ENCODE measurements at places on chromosomes 16 and 17.

DNA sequence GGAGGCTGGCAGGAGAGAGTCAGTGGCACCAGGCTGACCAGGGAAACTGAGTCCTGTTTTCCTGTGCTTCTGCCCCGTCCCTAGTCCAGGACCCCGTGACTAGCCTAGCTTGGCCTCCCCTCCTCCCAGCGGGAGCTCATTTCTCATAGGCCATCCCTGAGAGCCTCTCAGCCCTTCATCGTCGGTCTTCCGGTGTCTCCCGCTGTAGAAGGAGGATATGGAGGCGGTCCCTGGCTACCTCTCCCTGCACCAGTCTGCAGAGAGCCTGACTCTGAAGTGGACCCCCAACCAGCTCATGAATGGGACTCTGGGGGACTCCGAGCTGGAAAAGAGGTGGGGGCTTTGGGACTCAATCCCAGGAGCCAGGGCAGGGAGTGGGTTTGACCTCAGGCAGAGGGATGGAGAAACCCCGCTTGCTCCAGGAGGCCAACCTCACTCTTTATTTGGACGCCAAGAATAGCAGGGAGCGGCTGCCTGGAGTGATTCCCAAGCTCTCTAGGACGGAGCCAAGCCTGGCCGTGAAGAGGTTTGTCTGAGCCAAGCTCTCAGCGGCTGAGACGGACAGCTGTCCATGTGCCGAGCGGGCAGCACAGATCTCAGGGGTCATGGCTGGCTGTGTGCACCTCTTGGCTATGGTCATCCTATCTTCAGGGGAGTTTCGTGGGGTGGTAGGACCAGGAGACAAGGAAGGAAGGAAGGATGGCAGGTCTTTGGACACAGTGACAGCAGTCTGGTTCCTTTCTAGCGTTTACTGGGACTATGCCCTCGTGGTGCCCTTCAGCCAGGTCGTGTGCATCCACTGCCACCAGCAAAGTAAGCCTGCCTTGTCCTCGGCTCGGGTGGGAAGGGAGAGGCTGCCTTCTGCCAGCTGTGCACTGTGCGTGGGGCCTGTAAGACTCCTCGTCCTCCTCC is 26.8 kb downstream of the SGSM2 start:
- DNase-seq, result no peak

DNA sequence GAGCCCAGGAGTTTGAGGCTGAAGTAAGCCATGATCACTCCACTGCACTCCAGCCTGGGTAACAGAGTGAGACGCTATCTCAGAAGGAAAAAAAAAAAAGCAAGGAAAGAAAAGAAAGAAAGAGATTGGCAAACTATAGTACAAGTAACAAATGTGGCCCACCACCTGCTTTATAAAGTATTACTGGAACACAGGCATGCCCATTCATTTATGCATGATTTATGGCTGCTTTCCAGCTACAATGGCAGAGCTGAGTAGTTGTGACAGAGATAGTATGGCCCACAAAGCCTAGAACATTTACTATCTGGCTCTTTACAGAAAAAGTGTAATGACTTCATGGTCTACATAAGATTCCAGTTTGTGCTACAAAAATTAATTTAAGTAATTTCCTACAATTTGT is 23.6 kb downstream of the C16orf87 start:
- no peak for DNase-seq

DNA sequence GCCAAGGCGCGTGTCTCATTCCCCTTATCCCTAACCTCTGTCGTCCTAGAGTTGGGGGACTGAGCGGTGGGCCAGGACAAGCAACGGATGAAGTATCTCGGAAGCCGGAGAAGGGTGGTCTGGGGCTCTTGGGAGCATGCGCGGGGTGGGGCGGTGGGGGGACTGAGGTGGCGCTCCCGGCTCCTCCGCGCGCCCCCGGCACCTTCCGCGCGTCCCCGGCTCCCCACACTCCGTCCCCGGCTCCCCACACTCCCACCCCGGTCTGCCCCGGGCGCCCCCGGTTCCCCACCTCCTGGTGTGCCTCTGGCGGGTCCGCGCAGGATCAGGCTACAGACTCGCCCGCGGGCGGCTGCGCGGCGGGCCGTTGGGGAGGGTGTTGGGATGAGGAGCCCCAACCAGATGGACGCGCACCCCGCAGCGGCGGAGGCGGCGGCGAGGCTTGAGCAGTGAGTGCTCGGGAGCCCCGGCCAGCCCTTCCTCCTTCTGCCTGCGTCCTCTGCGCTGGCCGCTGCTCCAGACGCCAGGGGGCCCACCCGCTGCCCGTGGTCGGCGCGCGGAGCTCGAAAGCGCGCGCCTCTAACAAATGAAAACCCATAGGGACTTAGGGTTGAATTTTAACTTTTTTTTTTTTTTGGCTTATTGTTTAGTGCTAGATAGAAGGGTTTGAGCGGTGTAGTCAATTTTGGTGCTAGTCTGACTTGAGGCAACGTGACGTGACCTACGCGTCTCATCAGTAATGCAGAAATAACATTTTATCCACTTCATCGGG is 5.6 kb upstream of the CRYM start:
- peak; percentile 50 for DNase-seq

GRCh38 chr17:64573214-64573613 is 66.4 kb downstream of the CEP95 start:
- DNase-seq, result no peak

DNA sequence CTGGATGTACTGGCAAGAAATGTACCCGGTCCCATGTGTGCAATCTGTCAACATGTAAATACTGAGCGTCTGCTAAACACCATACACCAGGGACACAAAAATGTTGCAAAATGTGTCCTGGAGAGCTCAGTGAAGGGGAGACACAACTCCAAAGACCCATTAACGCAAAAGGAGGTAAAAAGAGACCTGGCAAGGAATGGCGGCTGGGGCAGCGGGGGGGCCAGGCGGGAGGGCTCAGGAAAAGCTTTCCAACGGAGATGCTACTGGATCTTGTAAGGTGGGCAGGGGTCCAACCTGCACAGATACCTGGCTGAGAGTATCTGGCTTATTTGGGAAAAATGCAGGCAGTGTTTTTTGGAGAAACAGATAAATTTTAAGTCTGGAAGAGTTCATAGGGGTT is 40.7 kb downstream of the ADCY9 start:
- no peak for DNase-seq

DNA sequence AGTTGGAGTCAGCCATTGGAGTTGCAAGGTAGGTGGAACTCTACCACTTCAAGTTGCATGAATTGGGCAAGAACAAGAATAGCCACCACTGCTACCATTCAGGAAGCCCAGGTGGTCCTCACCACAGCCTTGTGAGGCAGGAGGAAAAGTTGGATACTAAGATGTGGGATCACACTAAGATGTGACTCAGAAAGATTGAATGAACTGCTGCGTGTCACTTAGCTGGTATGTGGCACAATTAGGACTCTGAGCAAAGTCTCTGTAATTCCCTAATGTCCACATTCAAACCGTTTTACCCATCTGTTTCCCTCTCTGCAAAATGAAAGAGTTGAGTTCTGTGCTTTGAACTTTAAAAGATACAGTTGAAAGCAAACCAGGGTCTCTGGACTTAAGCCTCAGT is 44.7 kb upstream of the HS3ST3A1 start:
- no peak for DNase-seq

- no peak for DNase-seq
These were observed 33.2 kb downstream of the TUBD1 start for GRCh38 chr17:59859444-59860025.

GRCh38 chr16:20291208-20292206 is 35.8 kb downstream of the GP2 start:
- DNase-seq, result no peak

- no peak for DNase-seq
These were observed 414.4 kb downstream of the SHISA9 start for GRCh38 chr16:13315642-13316427.

GRCh38 chr16:11372829-11373306 is 27.6 kb downstream of the RMI2 start:
- peak; percentile 37 for DNase-seq

DNA sequence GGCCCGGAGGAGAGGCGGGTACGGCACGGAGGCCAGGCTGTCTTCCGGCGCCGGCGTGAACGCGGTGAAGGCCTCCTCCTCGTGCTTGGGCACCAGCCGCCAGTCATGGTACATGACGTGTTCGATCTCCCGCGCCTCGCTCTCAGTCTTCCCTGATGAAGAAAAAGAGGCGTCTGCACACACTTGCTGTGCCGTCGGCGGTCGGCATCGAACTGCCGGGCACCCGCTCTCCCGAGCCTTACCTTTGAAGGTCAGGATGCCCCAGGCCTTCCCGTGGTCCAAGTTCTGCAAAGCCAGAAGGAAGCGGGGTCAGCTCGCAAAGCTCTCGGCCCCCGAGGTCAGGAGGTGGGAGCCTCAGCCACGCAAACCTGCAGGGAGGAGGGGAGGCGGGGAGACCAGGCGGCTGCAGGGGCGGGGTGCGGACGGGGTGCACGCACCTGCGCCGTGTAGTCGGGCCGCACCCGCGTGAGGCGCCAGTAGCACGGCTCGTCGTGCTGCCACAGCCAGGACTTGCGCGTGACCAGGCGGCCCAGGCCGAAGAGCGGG is at the start of gene EME2:
EME2 (plus strand) TSS at position 449 of the 546 bp plus-strand sequence. CDS start 418 bp downstream, outside the sequence.
- no peak for DNase-seq

DNA sequence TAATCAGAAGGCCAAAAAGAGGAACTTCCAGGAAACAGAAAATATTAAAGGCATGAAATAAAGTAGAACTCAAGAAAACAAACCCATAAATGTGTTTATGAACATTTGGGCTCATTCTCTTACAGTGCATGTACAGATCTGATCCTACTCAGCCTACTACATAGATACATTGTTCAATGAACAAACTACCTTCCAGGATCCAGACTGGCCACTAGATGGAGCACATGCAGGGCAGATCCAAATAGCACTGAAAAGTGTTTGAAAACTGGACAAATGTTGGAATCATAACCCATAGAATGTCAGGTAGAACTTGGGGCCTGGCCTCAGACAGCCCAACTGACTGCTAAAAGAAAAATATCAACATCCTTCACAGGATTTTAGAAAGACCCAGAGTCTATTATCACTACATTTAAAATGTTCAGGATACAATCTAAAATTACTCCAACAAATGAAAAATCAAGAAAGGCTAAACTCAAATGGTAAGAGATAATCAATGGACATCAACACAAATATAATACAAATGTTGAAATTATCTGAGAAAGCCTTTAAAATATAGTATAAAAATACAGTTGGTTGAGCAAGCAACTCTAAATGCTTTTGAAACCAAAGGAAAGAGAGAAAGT is 122.4 kb upstream of the NUDT7 start:
- DNase-seq, result peak; percentile 55

DNA sequence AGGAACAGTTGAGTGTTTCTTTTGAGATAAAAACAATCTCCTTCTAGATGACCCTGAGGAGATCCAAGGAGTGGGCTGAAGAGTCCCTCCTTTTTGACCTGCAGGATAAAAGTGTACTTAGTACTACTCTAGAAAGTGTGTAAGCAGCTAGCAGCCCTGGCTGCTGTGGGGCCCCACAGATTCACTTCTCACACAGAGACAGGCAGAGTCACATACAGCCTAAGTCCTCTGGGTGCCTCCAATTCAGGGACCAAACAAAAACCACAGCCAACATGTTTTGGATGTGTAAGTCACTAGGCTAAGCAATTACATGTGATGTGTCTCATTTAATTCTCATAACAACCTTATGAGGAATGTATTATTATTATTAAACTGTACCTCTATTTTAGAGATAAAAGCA is 97.1 kb downstream of the TMEM100 start:
- DNase-seq, result no peak

DNA sequence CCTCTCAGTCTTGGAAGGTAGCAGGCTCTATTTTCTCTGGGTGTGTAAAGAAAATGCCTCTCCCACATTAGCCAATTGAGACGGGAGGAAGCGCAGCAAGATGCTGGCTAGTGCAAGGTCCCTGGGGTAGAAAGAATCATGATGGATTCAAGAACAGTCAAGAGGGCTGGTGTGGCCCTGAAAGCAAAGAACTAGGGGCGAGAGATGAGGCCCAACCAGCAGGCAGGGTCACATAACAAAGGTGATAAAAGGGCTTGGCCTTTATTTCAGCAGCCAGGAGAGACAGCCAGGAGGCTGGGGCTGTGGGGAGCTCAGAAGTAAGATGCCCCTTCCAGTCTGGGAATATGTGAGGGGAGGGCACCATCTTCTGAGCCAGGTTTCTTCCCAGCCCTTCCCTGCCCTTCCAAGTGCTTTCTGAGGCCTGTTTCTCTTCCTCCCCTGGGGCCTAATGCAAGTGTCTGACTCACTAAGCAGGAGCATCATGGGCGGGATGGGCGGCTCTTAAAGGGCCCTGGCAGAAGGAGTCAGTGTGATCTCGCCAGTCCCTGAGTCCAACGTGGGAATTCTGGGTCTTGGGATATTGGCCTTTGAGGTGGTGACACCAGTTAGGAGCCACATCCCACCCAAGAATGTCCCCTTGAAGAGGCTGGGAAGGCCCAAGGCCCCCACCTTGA is 3.9 kb upstream of the NLRC5 start:
- peak; percentile 32 for DNase-seq

DNA sequence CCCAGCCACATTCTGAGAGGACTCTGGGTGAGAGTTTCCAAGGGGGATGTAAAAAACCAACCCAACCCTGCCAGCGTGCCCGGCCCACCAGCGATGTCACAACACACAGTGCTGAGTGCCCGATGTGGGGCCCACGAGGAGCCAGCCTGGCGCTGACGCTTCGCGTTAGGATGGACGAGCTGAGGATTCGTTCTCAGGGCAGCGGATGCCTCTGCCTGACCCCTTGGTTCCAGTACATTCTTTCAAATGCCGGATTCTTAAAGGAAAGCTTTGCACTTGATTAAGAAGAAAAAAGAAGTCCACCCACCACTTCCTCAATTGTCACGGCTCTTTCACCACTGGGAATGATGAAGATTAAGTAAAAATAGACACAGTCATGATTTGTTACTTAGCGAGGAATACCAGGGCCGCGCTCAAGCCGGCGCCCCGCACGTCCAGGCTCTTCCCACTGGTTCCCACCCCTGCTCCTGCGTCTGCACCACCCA is 79.4 kb downstream of the IRF8 start:
- DNase-seq, result no peak

DNA sequence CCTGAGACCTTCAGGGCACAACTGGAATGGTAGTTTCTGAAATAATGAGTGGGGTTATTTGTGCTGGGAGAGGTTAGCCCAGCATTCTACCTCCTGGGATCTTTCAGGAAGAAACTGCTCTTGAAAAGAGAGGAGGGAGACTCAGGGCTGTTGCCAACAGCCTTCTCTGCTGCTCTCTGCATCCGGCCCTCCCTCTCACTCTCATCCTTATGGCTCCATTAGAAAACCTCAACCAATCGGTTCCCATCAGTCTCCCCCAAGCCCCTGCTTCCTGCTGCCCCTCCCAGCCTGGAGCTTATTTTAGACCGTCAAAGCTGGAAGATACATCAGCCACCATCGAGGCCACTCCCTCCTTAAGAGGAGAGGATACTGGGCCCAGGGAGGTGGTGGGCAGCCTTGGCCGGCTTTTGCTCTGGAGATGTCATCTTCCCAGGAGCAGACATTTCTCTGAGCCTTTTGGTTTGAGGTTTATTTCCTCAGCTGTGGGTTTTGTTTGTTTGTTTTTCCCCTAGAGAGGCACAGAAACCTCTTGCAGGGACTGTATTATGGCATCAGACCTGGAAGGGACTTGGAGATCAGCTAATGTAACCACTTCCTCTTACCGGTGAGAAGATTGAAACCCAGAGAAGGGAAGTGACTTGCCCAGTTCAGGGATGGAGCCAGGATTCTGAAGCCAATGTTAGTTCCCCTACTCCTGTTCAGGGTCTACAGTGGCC is 2.7 kb downstream of the MPRIP start:
- DNase-seq, result peak; percentile 28

Measured in thyroid gland (tissue), 4 donors.